ENCODE measurements at places on chromosomes 3 and 15.

- no peak for DNase-seq
Measured at GRCh38 chr3:15519096-15519495, 2.4 kb downstream of the COLQ start.

DNA sequence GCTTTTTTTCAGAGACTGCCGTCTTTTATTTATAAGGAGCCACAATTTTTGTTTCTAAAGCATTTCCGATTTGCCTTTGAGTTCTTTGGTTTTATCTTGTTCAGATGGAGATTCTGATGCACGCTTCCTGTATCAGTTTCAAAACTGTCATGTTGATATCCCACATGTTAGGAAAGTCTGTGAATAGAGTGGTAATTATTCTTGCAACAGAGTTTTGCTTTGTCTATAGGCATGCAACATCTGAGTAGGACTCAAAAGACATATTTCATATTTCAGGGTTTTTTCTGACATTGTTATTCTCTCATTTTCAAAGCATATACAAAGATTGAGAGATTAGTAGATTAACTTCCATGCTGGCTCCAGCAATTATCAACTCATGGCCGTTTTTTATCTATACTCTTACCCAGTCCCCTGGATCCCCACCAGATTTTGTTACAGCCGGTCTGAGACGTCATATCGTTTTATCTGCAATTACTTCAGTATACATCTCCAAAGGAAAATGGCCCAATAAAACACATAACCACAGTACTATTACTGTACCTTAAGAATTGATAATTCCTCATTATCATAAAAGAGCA, 22.4 kb downstream of the PAQR5 start:
- no peak for DNase-seq

DNA sequence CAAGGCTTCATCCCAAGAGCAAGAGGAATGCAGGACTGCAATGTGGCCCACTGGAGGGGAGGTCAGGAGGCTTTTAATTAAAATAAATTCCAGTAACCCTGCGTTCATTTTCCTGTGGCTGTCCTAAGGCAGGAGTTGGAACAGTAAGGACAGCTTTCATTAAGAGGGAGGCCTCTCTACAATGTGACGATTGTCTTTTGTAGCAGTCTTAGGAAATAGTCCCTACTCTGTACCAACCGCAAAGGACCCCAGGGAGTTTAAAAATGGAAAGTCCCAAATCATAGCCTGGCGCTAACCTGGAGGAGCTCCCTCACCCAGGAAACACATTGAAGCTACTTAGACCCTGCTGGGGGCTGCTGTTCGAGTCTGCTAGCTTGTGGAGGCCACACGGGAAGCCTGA, 62.8 kb downstream of the SYNM start:
- no peak for DNase-seq

GRCh38 chr3:180827171-180827570, 85.3 kb upstream of the FXR1 start:
- DNase-seq = no peak

DNA sequence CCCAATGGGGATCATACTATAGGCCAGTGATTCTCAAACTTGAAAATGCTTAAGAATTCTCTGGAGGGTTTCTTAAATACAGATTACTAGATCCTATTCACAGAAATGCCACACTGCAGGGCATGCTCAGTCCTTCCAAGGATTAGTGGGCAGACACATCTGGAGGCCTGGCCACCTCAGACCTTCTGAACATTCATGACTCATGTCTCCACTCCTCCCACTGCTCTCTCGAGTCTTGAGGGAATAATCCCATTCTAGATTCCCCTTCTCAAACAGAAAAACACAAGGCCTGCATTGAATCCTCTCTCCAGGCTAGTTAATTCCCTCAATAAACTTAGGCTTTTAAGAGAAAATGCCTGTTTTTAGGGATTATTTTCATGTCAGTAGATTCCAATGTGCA, 22.1 kb downstream of the ZNF621 start:
- peak; percentile 89 for DNase-seq

DNA sequence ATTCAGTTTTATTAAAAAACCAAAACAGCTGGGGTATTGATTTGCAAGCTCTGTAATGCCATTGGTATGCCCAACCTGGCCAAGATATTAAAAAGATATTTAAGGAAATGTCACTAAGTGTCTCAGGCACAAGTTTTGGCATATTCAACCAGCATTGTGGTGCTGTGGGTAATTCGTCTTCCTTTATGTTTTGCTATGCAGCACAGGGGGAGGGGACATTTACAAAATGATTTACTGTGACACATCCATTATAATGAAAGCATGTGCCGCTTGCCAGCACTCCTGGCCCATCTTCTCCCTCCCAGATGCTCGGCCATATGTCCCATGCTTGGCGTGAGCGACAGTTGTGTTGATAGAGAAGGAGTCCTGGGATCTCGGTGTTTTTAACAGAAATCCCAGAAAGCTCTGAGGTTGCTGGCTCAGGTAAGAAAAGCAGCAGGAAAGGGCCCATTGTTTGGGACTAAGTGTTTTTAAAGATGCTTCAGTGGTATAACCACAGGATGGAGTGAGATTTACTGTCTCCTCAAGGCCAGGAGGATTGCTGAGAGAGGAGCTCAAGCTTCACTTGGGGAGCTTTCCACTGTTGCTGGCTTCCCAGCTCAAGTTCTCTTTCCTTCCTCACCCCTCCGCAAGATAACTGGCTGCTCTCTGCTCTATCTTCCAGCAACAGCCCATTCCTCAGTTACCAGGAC, 158.2 kb upstream of the TSC22D2 start:
- no peak for DNase-seq
